Stimulated activated CD8-positive, alpha-beta memory T cell treated with anti-CD3 and anti-CD28 coated beads, Interleukin-7, amount 100 ng/mL, for 1 hour (primary cell): ENCODE measurements at places on chromosomes 1 and 21.

- no peak for DNase-seq
These were observed 99.1 kb downstream of the ZP4 start for GRCh38 chr1:237791592-237791991.

- no peak for DNase-seq
These were observed 46.6 kb downstream of the FOXJ3 start for GRCh38 chr1:42288311-42288985.

- no peak for DNase-seq
These were observed 574.9 kb upstream of the CAMK1G start for GRCh38 chr1:209008586-209008985.

DNA sequence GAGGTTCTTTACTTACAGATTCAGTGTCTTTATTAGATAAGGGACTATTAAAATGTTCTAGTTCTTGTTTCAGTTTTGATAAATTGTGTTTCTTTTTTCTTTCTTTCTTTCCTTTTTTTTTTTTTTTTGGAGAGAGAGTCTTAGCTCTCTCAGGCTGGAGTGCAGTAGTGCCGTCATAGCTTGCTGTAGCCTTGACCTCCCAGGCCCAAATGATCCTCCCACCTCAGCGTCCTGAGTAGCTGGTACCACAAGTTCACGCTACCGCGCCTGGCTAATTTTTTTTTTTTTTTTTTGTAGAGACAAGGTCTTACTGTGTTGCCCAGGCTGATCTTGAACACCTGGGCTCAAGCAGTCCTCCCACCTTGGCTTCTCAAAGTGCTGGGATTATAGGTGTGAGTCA lies 76.6 kb downstream of the TMEM200B start:
- no peak for DNase-seq

GRCh38 chr21:29248124-29248523 lies 50.6 kb upstream of the BACH1 start:
- no peak for DNase-seq

- DNase-seq: no peak
These were observed 2.5 kb downstream of the LMX1A start for GRCh38 chr1:165353731-165354671.

- no peak for DNase-seq
These were observed 27.6 kb downstream of the NUP133 start for GRCh38 chr1:229480495-229480894.

GRCh38 chr1:235129774-235130570 lies 1.3 kb upstream of the TOMM20 start:
- no peak for DNase-seq

DNA sequence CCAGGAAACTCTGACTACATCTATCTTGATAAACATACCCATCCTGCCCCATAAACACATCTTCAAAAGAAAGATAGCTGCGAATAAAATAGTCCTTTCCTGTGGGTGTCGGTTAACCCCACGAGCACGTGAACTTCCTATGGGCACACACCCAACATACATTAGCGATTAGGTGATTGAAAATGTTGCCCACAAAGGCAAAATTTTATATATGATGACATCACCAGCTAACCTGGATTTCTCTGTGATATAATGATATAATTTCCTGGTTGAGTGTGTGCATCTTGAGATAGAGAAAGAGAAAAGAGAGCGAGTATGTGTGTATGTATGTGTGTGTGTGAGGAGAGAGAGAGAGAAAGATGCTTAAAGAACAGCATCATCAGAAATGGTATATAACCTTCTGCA lies 296.1 kb downstream of the PTPRC start:
- DNase-seq: peak; percentile 31

DNA sequence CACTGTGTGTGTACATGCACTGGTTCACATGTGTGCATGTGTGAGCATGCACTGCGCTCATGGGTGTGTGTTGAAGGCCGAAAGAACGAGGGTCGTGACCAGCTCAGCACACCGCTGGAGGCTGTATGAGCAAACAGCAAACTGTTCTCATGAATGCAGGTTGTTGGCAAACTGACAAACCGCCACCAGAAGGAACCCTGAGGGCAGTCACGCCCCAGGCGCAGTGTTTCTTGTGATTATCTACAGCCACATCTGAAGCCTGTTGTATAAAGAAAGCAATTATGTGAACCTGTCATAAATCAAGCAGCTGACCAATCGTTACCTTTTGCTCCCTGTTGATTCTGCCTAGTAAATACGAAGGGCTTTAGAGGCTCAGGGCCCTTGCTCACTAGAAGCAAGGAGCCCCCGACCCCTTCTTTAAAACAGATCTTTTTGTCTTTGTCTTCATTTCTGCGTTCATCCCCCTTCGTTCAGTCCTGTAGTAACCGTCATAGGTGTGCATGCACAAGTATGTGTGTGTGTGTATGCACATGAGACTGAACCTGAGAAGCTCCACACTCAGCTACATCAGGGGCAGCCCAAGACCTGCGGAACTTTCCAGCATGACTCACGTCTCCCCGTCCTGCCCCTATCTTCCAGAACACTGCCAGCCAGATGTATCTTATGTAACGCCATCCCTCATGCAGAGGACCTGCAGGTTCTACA lies 16.8 kb upstream of the RIPK4 start:
- DNase-seq: no peak

- no peak for DNase-seq
These were observed 46.8 kb upstream of the USP25 start for GRCh38 chr21:15682977-15683376.

DNA sequence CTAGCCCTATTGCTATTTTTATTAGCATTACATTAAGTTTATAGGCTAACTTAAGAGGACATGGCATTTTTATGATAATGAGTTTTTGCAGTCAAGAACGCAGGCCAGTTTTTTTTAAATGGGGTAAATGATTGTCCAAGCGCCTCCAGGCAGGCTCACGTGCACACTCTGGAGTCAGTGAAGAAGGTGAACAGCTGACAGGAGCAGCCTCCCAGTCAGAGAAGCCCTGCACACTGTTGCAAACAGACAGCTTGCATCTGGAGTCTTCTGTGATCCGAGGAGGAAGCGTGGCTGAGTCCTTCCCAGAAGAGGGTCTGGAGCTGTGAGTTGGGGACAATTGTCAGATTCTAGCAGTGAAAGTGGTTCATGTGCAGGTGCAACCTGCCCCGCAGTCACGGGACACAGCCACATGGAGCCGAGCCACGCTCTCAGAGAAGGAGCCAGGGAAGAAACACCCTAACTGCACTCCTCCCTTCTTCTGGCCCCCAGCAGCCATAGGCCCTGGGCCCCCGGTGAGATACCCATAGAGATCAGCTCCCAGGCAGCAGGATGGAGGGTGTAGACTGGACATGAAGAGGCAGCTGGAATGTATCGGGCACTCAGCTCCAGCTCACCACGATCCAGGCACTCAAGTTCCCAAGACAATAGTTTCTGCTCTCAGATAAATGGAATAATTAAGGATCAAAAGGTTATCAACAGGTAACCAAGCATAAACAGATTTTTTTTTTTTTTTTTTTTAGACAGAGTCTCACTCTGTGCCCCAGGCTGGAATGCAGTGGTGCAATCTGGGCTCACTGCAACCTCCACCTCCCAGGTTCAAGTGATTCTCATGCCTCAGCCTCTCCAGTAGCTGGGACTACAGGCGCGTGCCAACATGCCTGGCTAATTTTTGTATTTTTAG lies 26.4 kb downstream of the CAPN2 start:
- no peak for DNase-seq

GRCh38 chr1:226510453-226510852 lies 38.1 kb upstream of the STUM start:
- no peak for DNase-seq

DNA sequence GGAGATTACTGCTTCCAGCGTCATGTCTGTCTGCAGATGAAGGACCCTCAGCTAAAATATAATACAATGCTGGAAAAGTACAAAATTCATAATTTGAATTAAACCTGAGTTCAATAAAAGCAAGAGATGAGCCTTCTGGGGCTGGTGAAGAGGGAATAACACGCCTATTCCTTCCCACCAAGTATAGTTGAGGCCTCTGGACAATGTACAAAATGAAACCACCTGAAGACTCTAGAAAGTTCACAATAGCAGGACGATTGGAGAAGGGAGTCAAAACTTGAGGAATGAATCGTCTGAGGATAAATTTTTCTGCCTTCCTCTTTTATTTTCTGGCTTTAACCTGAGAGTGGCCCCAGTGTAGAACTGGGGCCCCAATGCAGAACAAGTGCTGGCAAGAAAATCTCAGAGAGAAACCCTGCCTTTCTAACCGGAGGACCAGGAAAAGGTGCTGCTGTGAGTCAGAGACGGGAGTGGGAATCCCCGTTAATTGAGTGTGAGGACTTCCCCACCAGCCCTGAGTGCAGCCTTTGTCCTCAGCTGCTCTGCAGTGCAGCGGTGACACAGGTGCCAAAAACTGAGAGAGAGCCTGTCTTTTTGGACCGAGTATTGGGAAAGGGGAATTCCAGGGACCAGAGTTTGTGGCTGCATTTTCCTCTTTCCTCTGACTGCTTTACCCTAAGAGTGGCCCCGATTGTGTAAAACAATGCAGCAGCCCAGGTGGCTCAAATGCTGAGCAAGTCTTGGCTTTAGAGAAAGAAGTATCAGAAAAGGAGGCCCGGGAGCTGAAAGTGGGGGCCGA lies 264.9 kb downstream of the DYRK1A start:
- DNase-seq: no peak

- no peak for DNase-seq
These were observed 5.5 kb upstream of the MTMR11 start for GRCh38 chr1:149942207-149942606.

GRCh38 chr1:160621633-160622413 lies 25.0 kb downstream of the SLAMF1 start:
- DNase-seq: no peak

- DNase-seq: no peak
These were observed 7.7 kb upstream of the ATP1A4 start for GRCh38 chr1:160143695-160144094.

GRCh38 chr1:174696026-174696821 lies 248.5 kb downstream of the GPR52 start:
- DNase-seq: no peak

- no peak for DNase-seq
These were observed 953 bp downstream of the TRIM46 start for GRCh38 chr1:155174324-155175280.

- no peak for DNase-seq
These were observed 53.9 kb upstream of the HSD17B7 start for GRCh38 chr1:162736633-162737067.

- DNase-seq: no peak
These were observed 2.4 kb downstream of the SSBP3 start for GRCh38 chr1:54403808-54404261.

DNA sequence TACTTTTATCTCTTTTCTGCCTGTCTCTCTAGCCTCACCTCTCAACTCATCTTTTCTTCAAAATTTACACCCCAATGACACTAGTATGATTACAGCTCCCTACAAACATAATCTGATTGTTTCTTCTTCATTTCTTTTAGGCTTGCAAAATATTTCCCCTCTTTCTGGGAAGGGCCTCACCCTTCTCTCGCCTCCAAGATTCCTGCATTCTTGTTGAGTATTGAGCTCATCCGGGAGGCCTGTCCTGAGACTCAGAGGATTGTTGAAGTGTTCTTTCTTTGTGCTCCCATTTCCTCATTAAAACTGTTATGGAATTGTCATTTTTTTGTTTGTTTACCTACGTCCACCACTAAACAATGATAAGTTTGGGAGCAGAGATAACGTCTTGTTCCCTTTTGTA lies 99.1 kb upstream of the CHRM3 start:
- DNase-seq: no peak

- DNase-seq: no peak
These were observed 7.0 kb upstream of the IL6R start for GRCh38 chr1:154398141-154398540.

DNA sequence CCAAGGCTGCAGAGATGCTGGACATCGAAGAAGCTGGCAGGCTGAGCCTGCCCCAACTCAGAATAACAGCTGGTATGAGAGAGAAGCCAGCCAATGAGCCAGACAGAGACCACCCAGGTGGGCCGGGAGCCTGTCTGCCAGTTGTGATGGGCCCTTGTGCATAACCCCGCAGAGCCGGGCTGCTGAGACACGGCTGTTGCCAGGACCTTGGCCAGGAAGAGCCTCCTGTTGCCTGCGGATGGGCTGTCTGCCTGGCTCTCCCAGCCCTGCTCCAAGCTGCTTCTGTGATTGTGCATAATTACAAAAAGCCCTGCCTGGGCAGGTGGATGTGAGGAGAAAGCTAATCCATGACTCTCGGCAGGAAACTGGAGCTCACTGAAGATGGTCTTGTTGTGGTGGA lies 126.5 kb downstream of the CAPN8 start:
- no peak for DNase-seq

DNA sequence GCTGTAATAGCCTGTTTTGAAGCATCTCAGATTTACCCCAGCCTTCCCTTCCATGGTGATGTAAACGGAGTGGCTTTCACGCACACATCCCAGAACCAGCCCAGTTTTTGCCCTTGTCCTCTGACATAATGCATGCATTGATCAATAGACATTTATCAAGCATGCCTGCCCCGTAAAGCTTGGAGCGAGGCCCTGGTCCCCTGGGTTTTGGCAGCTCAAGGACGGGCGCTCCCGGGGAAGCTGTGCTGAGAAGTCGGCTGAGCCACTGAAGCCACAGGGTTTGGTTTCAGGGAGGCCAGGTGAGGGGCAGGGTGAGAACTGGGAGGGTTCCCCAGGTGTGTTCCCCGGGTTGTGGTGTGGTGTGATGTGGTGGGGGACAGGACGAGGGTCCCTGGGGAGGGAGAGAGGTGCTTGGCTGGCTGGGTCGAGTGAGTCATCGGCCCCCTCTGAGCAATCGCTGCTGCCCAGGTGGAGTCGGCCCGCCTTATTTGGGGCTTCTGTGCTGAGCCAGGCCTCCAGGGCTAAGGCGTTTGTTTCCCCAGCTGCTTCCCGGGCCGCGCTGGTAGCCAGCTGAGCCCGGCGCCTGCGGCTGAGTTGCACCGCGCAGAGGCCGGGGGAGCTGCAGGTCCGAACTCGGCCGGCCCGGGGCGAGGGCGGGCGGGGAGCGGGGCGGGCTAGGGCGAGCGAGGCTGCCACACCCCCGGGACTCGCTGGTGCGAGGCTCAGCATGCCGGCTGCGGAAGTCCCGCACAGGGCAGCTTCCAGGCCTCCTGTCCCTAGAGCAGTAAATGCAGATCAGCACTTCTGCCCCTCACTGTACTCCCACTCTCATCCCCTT lies 23.6 kb downstream of the ATP2B4 start:
- DNase-seq: peak; percentile 50

- DNase-seq: no peak
These were observed 16.8 kb downstream of the PTPRC start for GRCh38 chr1:198655459-198656121.

GRCh38 chr1:110196917-110197765 lies 13.0 kb upstream of the KCNC4 start:
- peak; percentile 14 for DNase-seq

- no peak for DNase-seq
These were observed at the start of gene TEKT2 for GRCh38 chr1:36083635-36084496. TEKT2 (plus strand) TSS chr1:36084094; CDS start chr1:36084922, 828 bp downstream.

- DNase-seq: no peak
These were observed 26.0 kb downstream of the MACF1 start for GRCh38 chr1:39230261-39231190.

DNA sequence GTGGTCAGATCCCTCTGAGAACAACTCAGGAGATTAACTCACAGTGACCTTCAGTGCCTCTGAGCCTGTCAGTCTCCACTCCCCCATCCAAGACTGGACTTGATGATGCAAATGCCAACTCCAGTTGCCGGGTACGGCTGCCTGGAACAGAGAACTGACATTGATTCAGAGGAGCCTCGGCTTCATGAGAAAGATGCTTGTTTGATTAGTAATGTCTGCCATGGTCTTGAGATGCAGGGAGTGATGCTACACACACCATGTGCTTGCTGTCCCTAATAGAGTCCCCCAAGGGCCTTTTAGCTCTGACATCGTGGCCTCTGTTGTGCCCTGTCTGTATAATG lies 51.8 kb upstream of the LRP8 start:
- DNase-seq: no peak
